ENCODE measurements at places on chromosomes 12 and 14.

- DNase-seq = no peak
These were observed 14.6 kb downstream of the GTF2A1 start for GRCh38 chr14:81206115-81206514.

- DNase-seq = no peak
These were observed 34.9 kb upstream of the EML1 start for GRCh38 chr14:99758121-99758821.

DNA sequence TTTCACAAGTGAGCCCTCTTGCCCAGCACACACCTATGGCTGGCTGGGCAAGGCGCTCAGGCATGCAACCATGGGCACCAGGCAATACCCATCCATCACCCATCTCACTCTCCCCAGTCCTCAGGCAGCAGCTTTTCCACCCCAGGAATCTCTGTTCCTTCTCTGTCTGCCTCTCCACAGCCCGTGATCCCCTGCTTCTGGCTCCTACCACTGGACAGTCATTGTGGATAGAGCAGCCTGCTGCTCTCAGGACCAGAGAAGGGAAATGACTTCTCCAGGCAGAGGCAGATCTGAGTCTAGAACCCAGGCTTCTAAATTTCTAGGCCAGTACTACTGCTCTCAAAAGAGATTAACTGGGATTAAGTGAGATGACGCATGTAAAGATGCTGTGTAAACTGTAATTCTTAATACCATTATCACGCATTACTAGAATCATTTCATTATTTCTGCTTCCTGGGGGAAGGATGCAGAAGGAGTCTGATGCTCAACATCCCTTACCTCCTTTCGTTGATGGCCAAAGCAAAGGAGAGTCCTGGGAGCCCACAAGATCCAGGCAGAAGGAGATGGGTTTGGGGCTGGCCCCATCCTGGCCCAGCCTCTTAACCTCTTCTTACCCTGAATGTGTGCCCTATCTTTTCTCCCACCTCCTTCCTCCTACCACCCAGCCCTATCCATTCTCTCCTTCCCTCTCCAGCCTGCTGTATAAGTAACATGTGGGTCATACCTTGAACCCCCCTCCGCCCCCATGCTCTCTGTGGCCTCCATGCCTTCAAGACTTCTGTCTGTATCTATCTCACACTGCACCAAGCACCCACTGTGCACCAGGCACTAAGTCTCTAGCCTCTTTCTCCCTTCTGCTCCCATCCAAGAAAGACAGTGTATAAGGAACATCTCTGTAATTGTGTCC lies 4.8 kb upstream of the AQP5 start:
- DNase-seq = no peak

- DNase-seq = no peak
These were observed 81.5 kb downstream of the CCDC88C start for GRCh38 chr14:91336093-91336450.

GRCh38 chr14:61811882-61812346 lies 49.7 kb downstream of the SNAPC1 start:
- no peak for DNase-seq

- DNase-seq = no peak
These were observed 57.8 kb upstream of the ARHGAP5 start for GRCh38 chr14:32019276-32019675.

DNA sequence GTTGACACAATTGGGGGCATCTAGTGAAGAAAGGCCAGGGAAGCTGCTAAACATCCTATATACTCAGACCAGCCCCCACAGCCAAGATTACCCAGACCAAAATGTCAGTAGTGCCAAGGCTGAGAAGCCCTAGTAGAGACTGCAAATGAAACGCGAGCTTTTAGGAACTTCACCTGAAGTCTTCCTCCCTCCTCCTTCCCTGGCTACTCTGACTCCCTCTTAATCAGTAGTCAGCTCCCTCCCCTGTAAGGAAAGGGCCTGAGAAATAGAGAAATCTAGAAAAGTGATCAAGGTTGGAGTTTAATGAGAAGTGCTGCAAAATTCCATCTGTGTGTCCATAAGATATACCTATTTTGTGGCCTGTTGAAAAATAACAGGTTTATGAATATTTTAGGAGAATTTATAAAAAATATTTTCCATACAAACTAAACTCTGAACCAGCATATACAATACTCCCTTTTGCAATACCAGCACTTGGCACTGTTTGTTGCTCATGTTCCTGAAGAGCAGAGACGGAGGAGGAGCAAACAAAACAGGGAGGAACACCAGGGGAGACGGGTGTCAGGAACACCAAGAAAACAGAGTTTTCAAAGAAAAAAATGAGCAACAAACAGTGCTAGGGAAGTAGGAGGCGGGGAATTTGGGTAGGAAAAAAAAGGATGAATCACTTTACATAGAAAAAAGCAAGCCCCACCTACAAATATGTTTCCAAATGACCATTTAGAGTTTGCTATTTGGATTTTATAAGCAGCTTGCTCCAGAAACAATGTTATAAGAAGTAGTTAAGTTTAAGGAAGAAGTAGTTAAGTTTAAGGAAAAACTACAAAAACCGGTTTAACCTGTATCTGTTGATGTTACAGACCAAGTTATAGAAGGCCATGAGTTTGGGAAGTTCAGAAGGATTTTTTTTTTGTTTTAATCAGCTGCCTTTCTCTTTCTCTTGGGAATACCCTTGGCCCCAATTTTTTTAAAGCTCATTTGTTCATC lies 282.1 kb upstream of the GRIP1 start:
- DNase-seq = no peak

Measured in GDM1 (cell line).